ENCODE measurements at places on chromosomes 2 and 18.

DNA sequence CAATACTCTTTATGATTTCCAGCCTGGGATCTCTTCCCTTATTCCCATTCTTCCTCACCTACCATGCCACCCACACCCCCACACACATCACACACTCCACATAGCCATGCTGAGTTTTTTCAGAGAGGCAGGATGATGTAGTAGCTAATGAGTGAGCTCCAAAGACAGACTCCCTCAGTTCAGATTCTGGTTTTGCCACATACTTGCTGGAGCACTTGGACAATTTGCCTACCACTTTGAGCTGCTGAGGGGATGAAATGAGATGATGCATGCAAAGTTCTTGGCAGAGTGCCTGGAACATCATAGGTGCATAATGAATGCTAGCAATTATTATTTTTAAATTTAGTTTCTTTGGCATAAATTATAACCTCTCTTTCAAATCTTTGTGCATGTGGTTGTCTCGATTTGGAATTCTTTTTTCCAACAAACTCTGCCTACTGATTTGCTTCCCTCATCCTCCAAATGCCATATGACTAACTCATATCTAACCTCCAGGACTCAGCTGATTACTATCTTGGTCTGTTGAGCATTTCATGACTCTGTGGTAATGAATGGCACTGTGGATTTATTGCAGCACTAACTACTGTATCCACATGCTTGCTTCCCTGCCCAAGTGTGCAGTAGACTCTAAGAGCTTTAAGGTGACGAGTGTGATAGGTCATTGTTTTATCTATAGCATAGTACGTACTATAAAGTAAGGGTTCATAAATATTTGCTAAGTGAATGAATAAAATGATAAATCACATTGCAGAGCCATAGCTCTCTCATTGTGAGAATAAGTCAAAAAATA, 99.1 kb downstream of the TACR1 start:
- no peak for DNase-seq

DNA sequence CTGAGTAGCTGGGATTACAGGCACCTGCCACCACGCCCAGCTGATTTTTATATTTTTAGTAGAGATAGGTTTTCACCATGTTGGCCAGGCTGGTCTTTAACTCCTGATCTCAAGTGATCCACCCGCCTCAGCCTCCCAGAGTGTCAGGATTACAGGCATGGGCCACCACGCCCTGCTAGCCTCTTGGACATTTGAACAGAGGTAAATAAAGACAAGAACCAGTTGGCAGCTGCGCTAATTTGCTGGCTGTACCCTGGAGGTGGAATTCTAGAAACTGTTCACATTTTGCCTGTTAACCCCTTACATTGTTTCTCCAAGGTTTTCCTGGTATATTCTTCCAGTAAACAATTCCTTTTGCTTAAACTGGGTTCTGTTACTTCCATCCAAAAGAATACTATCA, 132.9 kb downstream of the CDH2 start:
- no peak for DNase-seq

DNA sequence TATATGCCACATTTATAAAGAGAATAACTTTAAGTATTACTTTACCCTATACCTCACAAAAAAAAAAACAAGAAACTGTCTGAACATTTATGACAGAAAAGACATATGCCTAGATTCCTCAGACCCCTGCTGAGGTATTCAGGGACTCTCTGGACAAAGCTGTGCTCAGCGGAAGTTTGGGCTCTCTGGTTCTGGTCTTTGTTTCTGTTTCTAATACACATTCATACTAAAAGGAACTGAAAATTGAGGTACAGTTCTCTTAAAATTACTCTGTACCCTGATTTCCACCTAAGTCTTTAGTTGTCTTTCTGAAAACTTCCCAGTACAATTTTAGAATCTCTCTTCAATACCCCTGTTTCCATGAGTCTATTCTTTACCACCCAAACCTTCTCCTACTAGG, 160.3 kb downstream of the IKZF2 start:
- no peak for DNase-seq

GRCh38 chr2:111704246-111704645, 179.7 kb downstream of the ANAPC1 start:
- no peak for DNase-seq

DNA sequence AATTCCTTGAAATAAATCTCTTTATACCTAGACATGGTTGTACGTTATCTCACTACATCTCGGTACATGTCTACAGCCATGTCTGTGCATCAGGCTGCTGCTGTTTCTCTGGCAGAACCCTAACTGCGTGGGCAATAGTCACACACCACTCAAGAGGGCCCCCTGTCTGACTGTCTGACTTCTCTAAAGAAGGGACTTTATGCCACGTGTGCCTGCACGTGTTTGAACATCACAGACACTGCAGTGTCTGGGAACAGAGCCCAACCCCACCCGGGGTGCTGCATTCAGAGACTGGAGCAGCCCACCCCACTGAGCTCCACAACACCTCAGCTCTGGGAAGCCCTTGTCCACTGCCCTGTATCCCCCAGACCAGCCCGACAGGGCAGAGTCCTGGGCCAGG, 55.0 kb downstream of the KIF1A start:
- no peak for DNase-seq

- DNase-seq: no peak
These were observed 429.0 kb upstream of the ZNF804A start for GRCh38 chr2:184169366-184169765.

- DNase-seq: no peak
These were observed 1.6 kb downstream of the WDR7 start for GRCh38 chr18:56652802-56653201.

DNA sequence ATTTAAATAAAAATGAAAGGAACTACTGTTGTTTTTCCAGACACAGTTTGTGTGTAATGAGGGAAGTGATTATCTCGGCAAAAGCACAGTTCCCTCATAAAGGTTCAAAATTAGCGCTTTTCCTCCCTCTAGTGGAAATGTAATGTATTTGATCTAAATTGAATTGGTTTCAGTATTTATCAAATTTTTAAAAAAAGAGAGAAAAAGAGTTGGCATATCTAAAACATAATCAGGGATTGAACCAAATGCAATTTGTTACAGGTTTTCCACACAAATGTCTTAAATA, 37.5 kb downstream of the CMPK2 start:
- DNase-seq: no peak

DNA sequence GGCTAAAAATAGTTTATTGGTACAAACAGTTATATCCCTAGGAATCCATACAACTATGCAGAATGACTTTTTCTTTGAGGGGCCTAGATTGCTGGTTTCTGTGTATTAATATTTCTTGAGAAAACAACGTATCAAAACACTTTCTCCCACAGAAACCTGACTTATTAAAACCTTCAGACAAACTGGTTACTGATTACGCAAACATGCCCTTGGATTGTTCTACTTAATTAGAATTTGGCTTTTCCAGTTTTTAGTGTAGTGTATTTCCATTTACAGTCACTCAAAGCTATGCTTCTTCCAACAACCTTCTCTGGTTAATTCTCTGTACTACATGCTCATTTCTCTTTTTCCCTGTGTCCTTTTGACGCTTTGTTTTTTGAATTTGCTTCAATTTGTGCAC, 20.0 kb downstream of the VAPA start:
- DNase-seq: no peak

DNA sequence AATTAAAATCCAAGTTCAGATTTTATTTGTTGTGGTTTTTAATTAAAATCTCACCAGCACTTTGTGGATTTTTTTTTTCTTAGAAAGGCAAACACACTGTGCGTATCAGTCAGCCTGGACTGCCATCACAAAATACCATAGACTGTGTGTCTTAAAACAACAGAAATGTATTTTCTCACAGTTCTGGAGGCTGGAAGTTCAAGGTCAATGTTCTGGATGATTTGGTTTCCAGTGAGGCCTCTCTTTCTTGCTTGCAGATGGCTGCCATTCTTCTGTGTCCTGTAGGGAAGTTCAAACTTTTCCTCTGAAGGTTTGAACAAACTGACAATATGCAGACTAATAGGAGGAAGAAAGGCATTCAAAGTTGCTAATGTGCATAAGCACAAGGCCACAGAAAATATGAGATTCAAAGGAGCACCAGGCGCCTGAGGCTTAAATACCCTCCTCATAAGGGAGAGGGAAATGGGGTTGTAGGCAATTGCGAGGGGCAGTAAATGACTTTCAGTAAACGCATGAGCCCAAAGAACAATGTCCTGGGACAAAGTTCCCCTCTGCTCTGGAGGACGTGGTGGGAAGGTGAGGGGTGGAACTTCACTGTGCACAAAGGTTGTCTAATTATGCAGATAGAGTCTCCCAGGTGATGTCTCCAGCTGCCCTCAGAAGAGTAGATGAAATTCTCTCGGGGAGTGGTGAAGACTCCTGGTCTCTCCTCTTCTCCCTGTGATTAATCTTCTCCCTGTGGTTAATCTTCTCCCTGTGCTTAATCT, 26.5 kb upstream of the KCNF1 start:
- DNase-seq: no peak

- DNase-seq: no peak
These were observed 167.9 kb downstream of the NCKAP5 start for GRCh38 chr2:133400411-133400810.

- DNase-seq: no peak
These were observed 143.5 kb upstream of the RBBP8 start for GRCh38 chr18:22789600-22789999.

DNA sequence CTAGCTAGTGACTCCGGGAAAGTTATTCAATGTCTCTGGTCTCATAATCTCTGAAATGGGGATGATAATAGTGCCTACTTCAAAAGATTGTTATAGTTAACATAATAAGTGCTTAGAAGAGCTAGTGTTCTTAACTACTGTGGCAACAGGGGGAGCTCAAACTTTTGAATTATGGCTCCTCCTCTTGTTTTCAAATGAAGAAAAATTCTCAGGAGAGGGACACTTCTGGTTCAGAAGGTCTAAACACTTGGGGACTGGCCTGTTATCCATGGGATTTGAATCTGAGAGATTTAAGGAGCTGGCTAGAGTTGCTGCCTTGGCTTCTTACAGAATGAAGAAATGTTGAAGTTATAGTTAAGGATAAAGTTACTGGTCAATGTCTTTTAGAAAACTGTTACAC, 92.2 kb upstream of the ITGB6 start:
- DNase-seq: no peak

GRCh38 chr18:47730795-47731194, 199.7 kb downstream of the SMAD2 start:
- no peak for DNase-seq

DNA sequence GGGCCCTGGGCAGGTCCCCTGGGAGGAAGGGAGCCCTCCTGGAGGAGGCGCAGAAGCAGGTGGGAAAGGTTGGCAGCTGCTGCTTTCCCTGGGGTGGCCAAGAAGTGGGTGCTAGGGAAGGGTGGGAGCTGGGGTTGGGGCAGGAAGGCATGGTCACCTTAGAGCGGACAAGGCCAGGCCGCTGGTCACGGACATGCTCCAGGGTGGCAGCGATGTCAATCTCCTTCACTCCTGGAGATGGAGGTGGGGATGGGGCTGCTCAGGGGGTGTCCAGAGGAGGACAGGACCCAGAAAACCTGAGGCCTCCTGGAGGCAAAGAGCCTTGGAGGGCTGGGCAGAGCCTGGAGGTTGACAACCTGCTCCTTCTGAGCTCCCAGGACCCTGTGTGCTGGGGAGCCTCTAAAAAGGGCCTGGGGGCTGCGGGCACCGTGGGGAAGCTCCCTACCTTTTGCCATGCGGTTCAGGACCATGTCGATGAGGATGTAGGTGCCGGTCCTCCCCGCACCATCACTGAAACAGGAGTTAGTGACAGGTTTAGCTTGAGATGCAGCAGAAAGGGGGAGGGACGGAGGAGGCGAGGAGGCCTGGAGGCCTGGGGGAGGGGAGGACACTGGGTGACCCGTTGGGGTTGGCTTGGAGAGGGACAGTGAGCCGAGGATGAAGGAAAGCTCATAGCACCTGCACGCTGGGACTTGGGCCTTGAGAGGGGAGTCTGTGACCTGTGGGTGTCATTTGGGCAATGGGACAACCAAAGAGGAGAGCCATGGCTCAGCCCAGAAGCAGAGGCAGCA, 11.4 kb downstream of the DNAJB2 start:
- DNase-seq: no peak

GRCh38 chr2:126900646-126901319, 2.1 kb downstream of the TEX51 start:
- no peak for DNase-seq

- no peak for DNase-seq
These were observed 599.3 kb downstream of the ARHGAP15 start for GRCh38 chr2:143728498-143728897.

DNA sequence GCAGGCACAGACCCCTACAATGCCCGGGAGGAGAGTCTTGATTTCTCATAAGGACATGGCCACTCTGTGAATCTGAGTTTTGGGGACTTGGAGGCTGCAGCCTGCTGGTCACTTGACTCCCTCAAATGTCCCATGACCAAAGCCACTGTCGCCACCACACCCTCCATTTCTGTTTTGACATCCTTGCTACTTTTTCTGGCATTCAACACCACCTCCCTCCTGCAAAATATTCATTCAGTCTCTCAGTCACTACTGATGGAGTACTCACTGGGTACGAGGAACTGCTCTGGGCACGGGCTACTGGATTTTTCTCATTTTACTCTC, 208.6 kb upstream of the HAAO start:
- DNase-seq: no peak

DNA sequence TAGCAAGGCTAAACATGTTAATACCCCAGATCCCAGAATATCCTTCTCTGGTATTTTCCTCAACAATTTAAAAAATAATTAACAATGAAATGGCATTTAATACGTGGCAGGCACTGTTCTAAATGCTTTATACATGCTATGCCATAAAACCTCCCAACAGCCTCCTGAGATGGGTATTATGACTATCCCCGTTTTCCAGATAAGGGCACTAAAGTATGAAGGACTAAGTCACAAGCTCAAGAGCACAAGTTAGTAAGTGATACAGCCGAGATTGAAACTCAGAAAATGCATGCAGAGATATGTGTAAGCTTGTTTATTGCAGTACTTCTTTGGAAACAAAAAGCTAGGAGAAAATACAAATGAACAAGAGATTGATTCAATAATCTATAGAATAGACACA, 8.0 kb downstream of the ABCB11 start:
- no peak for DNase-seq

- DNase-seq: no peak
These were observed 84.1 kb downstream of the CELF4 start for GRCh38 chr18:37481491-37481890.

GRCh38 chr2:95384854-95385569, 17.5 kb upstream of the FAHD2A start:
- DNase-seq: no peak

DNA sequence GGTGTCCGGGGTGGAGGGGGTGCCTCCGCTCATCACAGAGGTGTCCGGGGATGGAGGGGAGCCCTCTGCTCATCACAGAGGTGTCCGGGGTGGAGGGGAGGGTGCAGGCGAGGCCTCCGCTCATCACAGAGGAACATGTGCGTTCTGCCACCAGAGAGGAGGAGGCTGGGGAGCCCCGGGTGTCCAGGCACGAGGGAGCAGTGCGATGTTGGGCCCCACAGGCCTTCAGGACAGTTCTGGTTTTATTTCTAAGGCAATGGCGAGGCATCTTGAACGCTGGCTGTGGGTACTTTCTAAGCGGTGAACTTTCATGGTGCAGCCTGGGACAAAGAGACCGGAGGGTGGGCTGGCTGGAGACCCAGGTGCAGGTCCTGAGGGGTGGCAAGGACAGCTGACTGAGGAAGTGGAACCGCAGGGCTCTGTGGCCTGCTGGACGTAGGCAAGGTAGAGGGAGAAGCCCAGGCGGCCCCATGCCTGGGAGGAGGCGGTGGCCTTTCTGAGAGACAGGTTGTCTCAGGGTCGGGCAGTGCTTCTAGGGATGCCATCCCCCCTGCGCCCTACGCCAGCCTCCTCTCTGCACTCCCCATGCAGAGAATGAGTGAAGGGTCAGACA, 196.6 kb upstream of the SALL3 start:
- DNase-seq: no peak
